NCI-H526 treated with DMSO at 0.1 percent for 48 hours (cell line): ENCODE measurements at places on chromosomes 6 and 20.

DNA sequence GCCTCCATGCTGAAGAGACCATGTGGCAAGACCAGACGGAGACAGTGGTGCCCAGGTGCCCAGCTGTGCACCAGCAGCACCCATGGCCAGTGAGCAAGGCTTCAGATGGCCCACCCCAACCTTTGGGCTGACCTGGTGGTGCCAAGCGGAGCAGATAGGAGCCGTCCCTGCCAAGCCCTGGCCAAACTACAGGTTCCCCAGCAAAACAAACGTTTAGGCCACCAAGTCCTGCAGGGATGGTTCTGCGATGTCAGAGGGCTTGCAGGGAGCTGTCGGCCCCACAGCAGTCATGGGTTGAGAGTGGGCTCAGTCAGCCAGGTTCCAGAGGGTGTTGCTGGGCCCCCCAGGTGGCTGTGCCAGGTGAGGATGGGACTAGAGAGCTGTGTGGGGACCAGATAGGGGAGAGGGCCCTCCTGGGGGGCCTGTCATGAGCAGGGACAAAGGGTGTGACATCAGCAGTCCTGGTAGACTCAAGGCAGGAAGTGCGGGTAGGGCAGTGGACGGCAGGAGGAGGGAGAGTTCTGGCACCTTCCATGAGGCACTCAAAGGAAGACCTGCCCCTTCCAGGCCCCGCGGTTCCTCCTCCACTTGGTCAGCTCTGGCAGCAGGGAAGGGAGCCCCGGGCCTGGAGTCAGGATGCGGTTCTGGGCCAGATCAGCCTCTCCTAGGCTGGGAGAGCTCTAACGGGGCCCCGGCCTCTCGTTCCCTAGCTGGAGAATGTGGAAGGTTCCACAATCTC lies 342.4 kb downstream of the ZFAND3 start:
- no peak for DNase-seq

GRCh38 chr6:167588181-167588919 lies 238.4 kb upstream of the AFDN start:
- no peak for DNase-seq

DNA sequence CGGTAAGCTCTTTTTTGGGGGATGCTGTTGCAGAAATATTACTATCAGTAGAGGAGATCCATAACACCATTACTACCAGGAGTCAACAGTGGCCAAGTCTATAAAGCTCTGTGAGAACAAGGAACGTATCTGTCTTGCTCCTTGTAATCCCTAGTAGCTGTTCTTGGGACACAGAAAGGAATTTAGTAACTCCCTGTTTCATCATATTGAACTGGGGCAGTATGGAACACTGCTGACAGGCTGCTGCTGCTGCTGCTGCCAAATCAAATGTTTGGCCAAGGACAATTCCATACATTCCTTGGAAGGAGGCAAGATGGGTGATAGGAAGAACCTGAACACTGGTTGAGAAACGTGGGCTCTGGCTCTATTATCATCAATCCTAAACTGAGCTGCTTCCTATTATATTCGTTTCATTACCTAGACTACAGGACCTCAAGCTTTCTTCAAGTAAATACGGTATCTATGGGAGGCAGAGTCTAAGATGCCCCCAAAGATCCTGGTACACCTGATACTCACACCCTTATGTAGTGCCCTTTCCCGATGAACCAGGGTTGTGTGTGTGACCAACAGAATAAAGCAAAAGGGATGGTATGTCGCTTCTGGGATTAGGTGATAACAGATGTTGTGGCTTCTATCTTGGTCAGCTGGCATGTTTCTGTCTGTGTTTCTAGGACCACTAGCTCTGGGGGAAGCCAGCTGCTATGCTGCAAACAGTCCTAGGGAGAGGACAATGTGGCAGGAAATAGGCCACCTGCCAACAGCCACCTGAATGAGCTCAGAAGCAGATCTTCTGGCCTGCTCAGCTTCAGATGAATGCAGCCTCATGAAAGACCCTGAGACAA lies 39.5 kb downstream of the ELOVL5 start:
- no peak for DNase-seq

DNA sequence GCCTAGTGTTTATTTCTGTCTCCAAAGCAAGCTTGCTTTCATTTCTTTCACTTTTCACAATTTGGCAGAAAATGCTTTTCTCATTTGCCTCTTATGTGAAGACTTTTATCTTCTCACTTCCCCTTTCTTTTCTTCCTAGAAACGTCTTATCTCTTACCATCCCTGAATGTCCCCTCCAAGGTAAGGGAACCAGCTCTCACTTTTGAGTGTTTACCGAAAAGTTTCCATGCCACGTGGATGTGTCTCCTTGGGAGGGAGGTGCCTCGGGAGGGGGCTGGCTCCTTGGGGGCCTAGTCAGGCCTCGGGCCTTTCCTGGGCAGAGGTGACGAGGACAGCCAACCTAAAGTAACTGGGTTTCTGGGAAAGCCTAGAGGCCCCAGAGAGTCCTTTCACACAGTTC lies 127.4 kb downstream of the CD24 start:
- no peak for DNase-seq
